ENCODE measurements at places on chromosomes 2 and 18. TPM values are rescaled to one million over a fixed set of nuclear protein-coding genes. Genes with fewer than 3 reads are reported as not detected.

- DNase-seq, result no peak
Observed at GRCh38 chr2:2653231-2653630, 322.2 kb upstream of the MYT1L start.

- no peak for DNase-seq
Observed at GRCh38 chr18:6017171-6017570, 121.8 kb upstream of the TMEM200C start.

- DNase-seq, result no peak
Observed at GRCh38 chr2:176161825-176162626, 4.9 kb downstream of the HOXD3 start.

DNA sequence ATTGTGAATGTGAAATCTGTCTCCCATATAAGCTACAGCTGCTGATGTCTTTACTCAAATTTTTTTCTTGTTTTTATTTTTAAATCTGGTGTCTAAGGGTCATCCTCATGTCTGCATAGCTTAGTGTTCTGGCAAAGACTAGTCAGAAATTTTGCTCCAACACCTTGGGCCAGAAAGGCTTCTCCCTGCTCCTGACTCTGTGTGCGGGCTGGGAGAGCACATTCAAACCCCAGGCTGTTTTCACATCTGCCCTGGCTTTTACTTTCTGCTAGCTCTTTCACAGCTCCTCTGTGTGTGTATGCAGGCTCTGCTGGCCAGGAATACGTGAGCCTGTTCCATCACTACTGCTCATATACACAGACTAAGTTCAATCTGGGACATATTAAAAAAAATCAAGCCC lies 102.9 kb upstream of the RIOK3 start:
- DNase-seq, result no peak

Gene ALK
- not detected for total RNA-seq

Gene CTAGE1
- total RNA-seq, result not detected

Gene PCARE
- total RNA-seq, result not detected

Gene CYP26B1
- total RNA-seq, result 1.7 TPM

Gene SLC4A3
- total RNA-seq, result 2.9 TPM

Gene CCDC85A
- 0.14 TPM for total RNA-seq

Gene GAL3ST2
- total RNA-seq, result not detected

Gene NPPC
- not detected for total RNA-seq
